Activated CD4-positive, alpha-beta memory T cell treated with anti-CD3 and anti-CD28 coated beads for 36 hours (primary cell): ENCODE measurements at places on chromosomes 13 and 19. TPM values are rescaled to one million over a fixed set of nuclear protein-coding genes. Genes with fewer than 3 reads are reported as not detected.

DNA sequence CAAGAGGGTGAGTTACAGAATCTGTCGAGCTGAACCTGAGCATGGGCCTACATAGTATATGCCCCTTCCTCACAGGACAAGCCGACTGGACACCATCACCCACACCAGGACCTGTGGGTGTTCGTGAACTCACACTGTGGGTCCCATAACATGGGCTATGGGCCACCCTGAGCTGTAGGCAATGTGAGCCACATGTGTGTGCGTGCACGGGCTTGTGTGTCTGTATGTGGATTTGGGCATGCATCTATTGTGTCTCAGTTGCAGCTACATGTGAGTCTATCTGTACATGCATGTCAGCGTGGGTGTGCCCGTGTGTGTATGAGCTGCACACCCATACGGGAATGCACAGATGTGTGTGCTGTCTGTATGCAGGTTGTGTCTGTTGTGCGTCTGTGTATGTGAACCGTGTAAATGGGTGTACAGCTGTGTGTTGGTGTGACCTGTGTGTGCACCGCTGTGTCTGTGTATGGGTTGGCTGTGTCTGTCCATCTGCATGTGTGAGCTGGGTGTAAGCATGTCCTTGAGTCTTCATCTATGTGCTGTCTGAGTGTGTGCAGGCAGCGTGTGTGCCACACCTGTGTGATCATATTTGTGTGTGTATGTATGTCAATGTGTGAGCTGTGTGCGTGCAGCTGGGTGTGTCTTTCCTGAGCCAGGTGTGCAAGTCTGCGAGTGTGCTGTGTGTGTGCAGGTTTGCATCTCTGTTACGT, 1.7 kb downstream of the NOTCH3 start:
- no peak for DNase-seq
- no peak overlapping the region for H3K27ac ChIP-seq
- H3K36me3 ChIP-seq: no peaks in the 10 kb centered on the region
- peaks cover 53% of the 10 kb centered on the region for H3K27me3 ChIP-seq

DNA sequence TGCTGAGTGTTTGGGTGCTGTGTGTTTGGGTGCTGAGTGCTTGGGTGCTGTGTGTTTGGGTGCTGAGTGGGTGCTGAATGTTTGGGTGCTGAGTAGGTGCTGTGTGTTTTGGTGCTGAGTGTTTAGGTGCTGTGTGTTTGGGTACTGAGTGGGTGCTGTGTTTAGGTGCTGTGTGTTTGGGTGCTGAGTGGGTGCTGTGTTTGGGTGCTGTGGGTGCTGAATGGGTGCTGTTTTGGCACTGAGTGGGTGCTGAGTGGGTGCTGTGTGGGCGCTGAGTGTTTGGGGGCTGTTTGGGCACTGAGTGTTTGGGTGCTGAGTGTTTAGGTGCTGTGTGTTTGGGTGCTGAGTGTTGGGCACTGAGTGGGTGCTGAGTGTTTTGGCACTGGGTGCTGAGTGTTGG, 48.5 kb upstream of the F7 start:
- H3K27me3 ChIP-seq: no peaks in the 10 kb centered on the region
- H3K4me3 ChIP-seq: no peak overlapping the region
- H3K27ac ChIP-seq: no peak overlapping the region

GRCh38 chr13:98459721-98460370, 117.1 kb downstream of the STK24 start:
- H3K4me3 ChIP-seq: no peak overlapping the region
- peaks cover 53% of the 10 kb centered on the region for H3K36me3 ChIP-seq
- DNase-seq: no peak
- H3K27me3 ChIP-seq: no peaks in the 10 kb centered on the region
- H3K4me1 ChIP-seq: peaks cover 4% of the 10 kb centered on the region

DNA sequence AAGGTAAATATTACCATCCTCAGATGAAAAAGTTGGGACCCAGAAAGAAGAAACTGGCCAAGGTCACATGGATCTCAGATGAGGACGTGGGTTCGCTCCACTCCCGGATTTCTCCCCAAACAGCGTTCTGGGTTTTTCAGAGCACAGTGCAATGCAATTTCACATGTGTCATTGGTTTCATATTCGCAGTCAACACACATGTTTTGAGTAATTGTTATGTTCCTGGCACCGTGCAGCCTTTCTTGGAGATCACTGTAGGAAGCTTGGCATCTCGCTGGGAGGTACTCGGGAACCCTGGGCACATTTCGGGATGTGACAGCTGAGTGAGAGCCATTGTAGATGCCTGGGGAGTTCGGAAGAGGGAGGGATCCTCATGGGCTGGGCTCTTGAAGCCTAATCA, 26.2 kb upstream of the CEBPG start:
- no peak overlapping the region for H3K4me3 ChIP-seq
- H3K36me3 ChIP-seq: no peaks in the 10 kb centered on the region
- H3K27me3 ChIP-seq: peaks cover 37% of the 10 kb centered on the region
- no peak for DNase-seq
- no peaks in the 10 kb centered on the region for H3K4me1 ChIP-seq

DNA sequence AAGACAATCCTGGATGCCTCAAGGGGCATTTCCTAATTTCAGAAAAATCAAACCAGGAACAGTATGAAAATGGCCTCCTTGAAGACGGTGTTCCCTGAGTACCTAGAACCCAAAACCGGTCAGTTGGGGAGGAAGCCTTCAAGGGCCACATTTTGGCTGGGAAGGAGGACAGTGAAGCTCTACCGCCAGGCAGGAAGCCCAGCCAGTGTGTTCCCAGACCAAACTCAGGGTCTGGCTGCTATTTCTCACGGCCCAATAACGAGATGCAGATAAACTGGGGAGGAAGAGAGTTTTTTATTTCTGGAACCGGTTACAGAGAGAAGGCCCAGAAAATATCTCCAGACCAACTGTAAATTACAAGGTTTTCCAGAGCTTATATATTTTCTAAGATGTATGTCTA, 24.3 kb upstream of the CEACAM21 start:
- H3K27ac ChIP-seq: peak overlapping the region; percentile 96
- peak overlapping the region; percentile 98 for H3K4me3 ChIP-seq
- H3K36me3 ChIP-seq: peaks cover 56% of the 10 kb centered on the region
- peaks cover 60% of the 10 kb centered on the region for H3K4me1 ChIP-seq

GRCh38 chr19:43465468-43466120, at the start of gene LYPD3:
Gene LYPD3 (minus strand): TSS chr19:43465608. CDS start chr19:43465571, 37 bp downstream.
- H3K27me3 ChIP-seq: no peaks in the 10 kb centered on the region
- DNase-seq: no peak
- H3K27ac ChIP-seq: peak within 1 kb of the TSS; percentile 82
- H3K36me3 ChIP-seq: no peaks in the 10 kb centered on the region
- H3K4me1 ChIP-seq: peaks cover 59% of the 10 kb centered on the region

- no peaks in the 10 kb centered on the region for H3K27me3 ChIP-seq
- H3K27ac ChIP-seq: peak overlapping the region; percentile 100
- peak; percentile 76 for DNase-seq
- H3K4me1 ChIP-seq: peaks cover 31% of the 10 kb centered on the region
- peaks cover 38% of the 10 kb centered on the region for H3K36me3 ChIP-seq
- peak overlapping the region; percentile 86 for H3K4me3 ChIP-seq
Observed at GRCh38 chr19:37594982-37595382, 306 bp downstream of the ZNF540 start.

- no peak overlapping the region for H3K4me3 ChIP-seq
- no peaks in the 10 kb centered on the region for H3K27me3 ChIP-seq
- peaks cover 8% of the 10 kb centered on the region for H3K4me1 ChIP-seq
- no peak overlapping the region for H3K27ac ChIP-seq
- no peaks in the 10 kb centered on the region for H3K36me3 ChIP-seq
- no peak for DNase-seq
Observed at GRCh38 chr19:43444531-43445287, 20.7 kb downstream of the LYPD3 start.

- no peaks in the 10 kb centered on the region for H3K36me3 ChIP-seq
- no peaks in the 10 kb centered on the region for H3K27me3 ChIP-seq
- DNase-seq: no peak
- H3K4me1 ChIP-seq: peaks cover 5% of the 10 kb centered on the region
- no peak overlapping the region for H3K27ac ChIP-seq
Observed at GRCh38 chr19:43425567-43426392, 11.1 kb downstream of the TEX101 start.

Gene HTR2A
- not detected for total RNA-seq

- H3K27ac ChIP-seq: no peak overlapping the region
- no peaks in the 10 kb centered on the region for H3K4me1 ChIP-seq
- H3K27me3 ChIP-seq: no peaks in the 10 kb centered on the region
Observed at GRCh38 chr13:63304497-63304896, 1888.8 kb upstream of the PCDH20 start.

Gene CALR3
- not detected for total RNA-seq

GRCh38 chr13:51997186-51997585, 14.1 kb downstream of the ATP7B start:
- no peaks in the 10 kb centered on the region for H3K36me3 ChIP-seq
- H3K4me1 ChIP-seq: no peaks in the 10 kb centered on the region
- H3K4me3 ChIP-seq: no peak overlapping the region
- H3K27me3 ChIP-seq: peaks cover 9% of the 10 kb centered on the region

GRCh38 chr13:86737334-86737932, 933.7 kb upstream of the SLITRK5 start:
- no peak overlapping the region for H3K27ac ChIP-seq
- no peak overlapping the region for H3K4me3 ChIP-seq
- H3K27me3 ChIP-seq: no peaks in the 10 kb centered on the region
- no peaks in the 10 kb centered on the region for H3K4me1 ChIP-seq
- no peaks in the 10 kb centered on the region for H3K36me3 ChIP-seq

- H3K27me3 ChIP-seq: no peaks in the 10 kb centered on the region
- peaks cover 12% of the 10 kb centered on the region for H3K36me3 ChIP-seq
- no peak for DNase-seq
- peaks cover 5% of the 10 kb centered on the region for H3K4me1 ChIP-seq
Observed at GRCh38 chr19:45895519-45895972, 6.9 kb downstream of the MYPOP start.

DNA sequence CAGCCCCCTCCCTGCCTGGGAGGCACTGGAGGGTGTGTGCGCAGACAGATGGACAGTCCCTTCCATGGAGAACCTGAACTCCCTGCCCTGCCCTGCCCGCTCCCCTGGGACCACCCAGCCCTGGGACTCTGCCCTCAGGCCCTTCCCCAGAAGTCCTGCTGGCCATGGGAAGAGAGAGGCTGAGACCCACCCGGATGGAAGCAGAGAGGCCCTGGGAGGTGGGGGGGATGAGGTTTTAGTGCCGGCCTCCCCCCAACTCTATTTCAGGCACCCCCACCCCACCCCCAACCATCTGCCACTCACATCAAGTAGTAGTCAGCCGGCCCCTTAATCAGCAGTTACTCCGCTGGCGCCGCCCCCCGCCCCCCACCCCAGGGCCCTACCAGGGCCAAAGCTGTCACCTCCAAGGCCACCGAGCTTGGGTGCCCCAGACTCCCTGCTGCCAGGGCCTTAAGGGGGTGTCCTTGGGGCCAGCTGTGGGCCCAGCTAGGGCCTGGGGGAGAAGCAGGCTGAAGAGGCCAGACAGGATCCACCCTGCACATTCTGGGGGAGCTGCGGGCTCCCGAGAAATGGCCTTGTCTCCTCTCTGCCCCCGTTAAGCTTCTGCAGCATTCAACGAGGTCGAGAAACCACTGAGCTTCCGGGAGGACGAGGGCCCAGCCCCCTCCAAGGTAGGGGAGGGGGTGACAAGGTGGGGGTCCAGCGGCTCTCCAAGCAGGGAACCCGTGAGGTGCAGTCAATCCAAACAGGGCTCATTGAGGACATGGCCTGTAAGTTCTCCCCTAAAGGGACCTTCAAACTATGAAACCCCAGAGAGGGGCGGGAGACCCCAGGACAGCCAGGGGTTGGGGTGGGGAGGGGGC, 17.4 kb downstream of the NMRK2 start:
- no peak for DNase-seq
- peaks cover 4% of the 10 kb centered on the region for H3K4me1 ChIP-seq
- H3K27ac ChIP-seq: no peak overlapping the region
- no peaks in the 10 kb centered on the region for H3K27me3 ChIP-seq
- no peak overlapping the region for H3K4me3 ChIP-seq

GRCh38 chr19:46674416-46675178, 13.6 kb upstream of the DACT3 start:
- H3K4me1 ChIP-seq: peaks cover 9% of the 10 kb centered on the region
- no peak overlapping the region for H3K27ac ChIP-seq
- H3K27me3 ChIP-seq: no peaks in the 10 kb centered on the region
- H3K4me3 ChIP-seq: no peak overlapping the region

GRCh38 chr19:2476451-2477140, 669 bp downstream of the GADD45B start:
- H3K4me3 ChIP-seq: peak overlapping the region; percentile 93
- peaks cover 3% of the 10 kb centered on the region for H3K27me3 ChIP-seq
- peaks cover 28% of the 10 kb centered on the region for H3K36me3 ChIP-seq
- peak; percentile 85 for DNase-seq
- H3K27ac ChIP-seq: peak overlapping the region; percentile 91

Gene SH2D3A
- 17.1 TPM for total RNA-seq

- peak overlapping the region; percentile 94 for H3K27ac ChIP-seq
- H3K36me3 ChIP-seq: peaks cover 7% of the 10 kb centered on the region
- H3K27me3 ChIP-seq: no peaks in the 10 kb centered on the region
- H3K4me3 ChIP-seq: peak overlapping the region; percentile 85
- no peak for DNase-seq
Observed at GRCh38 chr13:102774591-102775520, 1.3 kb upstream of the TEX30 start.

GRCh38 chr19:53982611-53983010, 8.8 kb upstream of the CACNG6 start:
- H3K27me3 ChIP-seq: peaks cover 36% of the 10 kb centered on the region
- DNase-seq: no peak
- H3K36me3 ChIP-seq: no peaks in the 10 kb centered on the region
- peaks cover 20% of the 10 kb centered on the region for H3K4me1 ChIP-seq
- no peak overlapping the region for H3K4me3 ChIP-seq

Gene TUBGCP3
- total RNA-seq: 53.7 TPM

- peaks cover 25% of the 10 kb centered on the region for H3K36me3 ChIP-seq
- no peak overlapping the region for H3K27ac ChIP-seq
- H3K4me3 ChIP-seq: peak overlapping the region; percentile 81
- no peak for DNase-seq
- H3K27me3 ChIP-seq: no peaks in the 10 kb centered on the region
Observed at GRCh38 chr13:49998714-49999624, 2.1 kb downstream of the TRIM13 start.

Gene ZNF888
- 5.0 TPM for total RNA-seq

DNA sequence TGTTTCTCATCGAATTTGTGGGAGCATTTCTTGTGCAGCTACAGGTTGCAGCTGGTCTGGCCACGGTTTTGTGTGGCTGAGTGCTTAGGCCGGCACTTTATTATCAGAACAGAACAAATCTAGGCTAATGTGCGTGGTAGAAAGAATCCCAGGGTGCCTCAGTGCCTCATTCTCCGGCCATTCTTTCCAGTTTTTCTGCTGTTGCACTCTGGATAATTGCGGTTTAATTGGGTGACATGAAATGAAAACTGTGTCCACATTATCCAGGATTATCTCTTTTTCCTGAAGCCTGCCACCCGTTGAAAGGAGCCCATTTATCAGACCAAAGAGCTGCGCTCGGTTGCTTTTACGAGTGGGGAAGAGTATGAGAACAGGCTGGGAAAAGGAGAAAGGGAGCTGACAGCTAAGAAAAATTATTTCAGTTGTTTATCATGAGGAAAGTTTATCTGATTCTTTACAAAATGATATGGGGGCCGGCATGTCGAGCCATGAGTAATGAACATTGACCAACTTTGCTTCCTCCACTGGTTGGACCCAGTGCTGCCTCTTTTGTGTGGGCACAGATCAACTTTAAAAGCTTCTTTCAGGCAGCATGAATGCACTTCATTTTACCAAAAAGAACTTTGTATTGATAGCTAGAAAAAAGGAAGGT, 117.0 kb upstream of the SOX21 start:
- H3K4me3 ChIP-seq: no peak overlapping the region
- H3K4me1 ChIP-seq: no peaks in the 10 kb centered on the region
- no peaks in the 10 kb centered on the region for H3K36me3 ChIP-seq
- H3K27me3 ChIP-seq: peaks cover 1% of the 10 kb centered on the region

Gene ZNF878
- 0.80 TPM for total RNA-seq

Gene LENG8
- total RNA-seq: 176 TPM

GRCh38 chr13:106118996-106119395, 416.5 kb downstream of the EFNB2 start:
- H3K4me1 ChIP-seq: no peaks in the 10 kb centered on the region
- H3K36me3 ChIP-seq: no peaks in the 10 kb centered on the region
- H3K27me3 ChIP-seq: peaks cover 4% of the 10 kb centered on the region

GRCh38 chr19:34990578-34991192, 9.4 kb upstream of the GRAMD1A start:
- H3K4me1 ChIP-seq: peaks cover 59% of the 10 kb centered on the region
- H3K27ac ChIP-seq: peak overlapping the region; percentile 96
- peak; percentile 85 for DNase-seq
- peaks cover 3% of the 10 kb centered on the region for H3K36me3 ChIP-seq
